ENCODE measurements at places on chromosomes 5 and 9. TPM values are rescaled to one million over a fixed set of nuclear protein-coding genes. Genes with fewer than 3 reads are reported as not detected.
A peak's percentile ranks its signal among the peaks of the same experiment; 100 is the strongest.

TMC1 gene
- total RNA-seq = 0.31 TPM

MZB1 gene
- 1.8 TPM for total RNA-seq

IFNA13 gene
- total RNA-seq = not detected

SLC34A1 gene
- not detected for total RNA-seq

ZNF189 gene
- total RNA-seq = 10.4 TPM

GLRA1 gene
- not detected for total RNA-seq

- DNase-seq = no peak
These were observed 1.2 kb downstream of the DAPK1 start for GRCh38 chr9:87498811-87499360.

GRCh38 chr5:8057769-8058168 is 188.8 kb downstream of the MTRR start:
- no peak for DNase-seq

DNA sequence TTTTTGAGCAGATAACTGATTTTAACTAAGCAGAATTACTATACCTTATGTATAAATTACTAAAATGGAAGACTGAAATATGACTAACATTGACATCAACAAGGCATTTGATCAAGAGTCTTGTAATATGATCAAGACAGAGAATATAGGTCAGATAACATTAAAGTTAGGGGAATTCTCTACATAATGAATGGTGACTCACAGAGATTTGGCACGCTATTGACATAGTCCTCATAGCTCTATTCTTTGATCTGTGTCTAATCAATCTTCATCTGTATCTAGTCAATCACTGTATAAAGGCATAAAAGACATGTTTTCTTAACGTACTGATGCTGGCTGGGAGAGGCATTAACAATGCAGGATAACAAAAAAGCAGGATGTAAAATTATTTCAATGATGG is 17.4 kb downstream of the ABITRAM start:
- DNase-seq = no peak

GRCh38 chr9:120348951-120349429 is 231.0 kb downstream of the CDK5RAP2 start:
- peak; percentile 73 for DNase-seq

Data from WTC11 (cell line).